Nucleus accumbens (tissue), 56 donors: ENCODE measurements at places on chromosomes 2 and 18.

DNA sequence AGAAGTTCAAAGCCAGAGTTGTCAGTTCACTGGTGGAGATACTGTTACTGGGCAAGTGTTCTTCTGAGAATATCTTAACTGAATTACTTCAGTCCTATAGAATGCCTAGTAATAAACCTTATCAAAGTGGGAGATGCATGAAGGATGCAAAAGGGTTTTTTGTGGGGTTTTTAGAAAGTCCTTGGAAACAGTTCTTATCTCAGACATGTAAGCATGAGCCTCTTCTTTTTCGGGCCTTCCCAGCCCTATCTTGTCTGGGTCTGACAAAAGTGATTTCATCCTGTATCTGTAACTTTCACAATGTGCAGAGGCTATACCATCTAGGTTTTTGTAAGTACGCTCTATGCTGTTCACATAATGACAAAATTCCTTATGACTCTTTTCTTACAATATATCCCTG, 255.5 kb downstream of the MYO3B start:
- no peak for DNase-seq

GRCh38 chr18:2917259-2918047, 70.6 kb downstream of the EMILIN2 start:
- DNase-seq = no peak

DNA sequence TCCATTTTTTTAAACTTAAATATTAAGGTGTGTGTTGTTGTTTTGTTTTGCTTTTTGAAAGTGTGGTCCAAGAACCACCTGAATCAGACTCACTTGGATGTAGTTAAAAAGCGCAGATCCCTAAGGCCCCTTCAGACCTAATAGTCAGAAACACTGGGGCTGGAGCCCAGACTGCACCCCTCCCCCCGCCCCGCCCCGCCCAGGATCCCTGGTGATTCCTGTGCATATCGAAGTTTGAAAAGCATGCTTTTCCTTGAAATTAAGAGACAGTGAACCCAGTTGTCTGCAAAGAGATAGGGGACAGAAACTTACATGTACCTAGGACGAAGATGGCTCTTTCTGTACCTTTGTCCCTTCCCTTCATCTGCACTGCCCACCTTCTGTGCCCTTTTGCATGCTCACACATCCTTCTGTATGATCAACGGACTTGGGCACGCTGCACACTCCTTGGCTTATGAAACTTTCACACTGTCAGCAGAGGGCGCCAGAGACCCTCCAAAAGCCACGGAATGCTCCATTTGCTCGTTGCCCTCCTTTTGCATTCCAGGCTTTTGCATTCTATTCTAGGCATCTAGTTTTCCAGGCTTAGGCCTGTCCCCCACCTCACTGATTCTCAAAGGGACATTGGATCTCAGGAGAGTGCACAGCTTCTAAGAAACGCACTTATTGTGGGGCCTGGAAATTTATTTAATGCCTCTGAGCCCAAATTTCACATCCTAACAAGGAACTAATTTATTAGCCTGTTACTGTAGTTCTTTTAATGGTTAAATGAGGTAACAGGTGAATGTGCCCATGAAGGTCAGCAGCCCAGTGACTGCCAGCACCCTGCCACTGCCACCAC, 32.8 kb upstream of the SLC14A1 start:
- peak; percentile 74 for DNase-seq

DNA sequence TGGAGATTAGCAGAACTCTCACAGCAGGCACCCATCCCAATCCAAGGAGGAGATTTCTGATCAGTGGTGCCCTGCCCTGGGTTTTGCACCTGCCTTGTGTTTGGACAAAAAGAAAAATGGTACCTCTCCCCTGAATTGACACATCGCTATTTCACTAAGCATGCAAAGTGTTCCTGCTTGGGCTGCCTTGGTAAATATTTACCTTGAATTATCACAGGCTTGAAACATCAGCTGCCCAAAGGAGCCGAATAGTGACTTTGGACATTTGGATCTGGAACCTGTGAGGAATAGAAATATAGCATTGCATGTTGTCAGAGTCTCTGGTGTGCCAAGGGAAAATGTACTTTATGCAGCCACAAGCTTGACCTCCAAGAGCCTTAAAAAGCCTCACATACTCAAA, 926.4 kb upstream of the FANCL start:
- no peak for DNase-seq

- DNase-seq = no peak
These were observed 11.5 kb upstream of the IL1A start for GRCh38 chr2:112795774-112796173.

GRCh38 chr18:37586656-37587225, 21.1 kb upstream of the CELF4 start:
- no peak for DNase-seq

DNA sequence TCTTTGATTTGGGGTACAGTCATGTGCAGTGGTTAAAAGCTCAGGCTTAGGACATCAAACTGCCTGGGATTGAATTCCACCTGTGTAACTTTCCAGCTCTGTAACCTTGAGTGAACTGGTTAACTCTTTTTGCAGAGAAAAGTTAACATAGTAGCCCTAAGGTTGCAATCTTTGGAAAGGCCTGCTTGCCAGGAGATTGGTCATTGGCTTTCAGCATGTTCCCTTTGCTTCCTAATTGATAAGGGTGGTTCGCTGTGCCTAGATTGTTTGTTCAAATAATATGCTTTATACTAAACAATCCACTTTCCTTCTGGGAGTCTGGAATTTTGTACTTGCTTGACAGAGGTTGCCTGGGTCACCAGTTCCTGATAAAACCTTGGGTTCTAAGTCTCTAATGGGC, 86.8 kb downstream of the PIK3C3 start:
- DNase-seq = no peak

- DNase-seq = no peak
These were observed 49.2 kb downstream of the PLB1 start for GRCh38 chr2:28544922-28545589.

DNA sequence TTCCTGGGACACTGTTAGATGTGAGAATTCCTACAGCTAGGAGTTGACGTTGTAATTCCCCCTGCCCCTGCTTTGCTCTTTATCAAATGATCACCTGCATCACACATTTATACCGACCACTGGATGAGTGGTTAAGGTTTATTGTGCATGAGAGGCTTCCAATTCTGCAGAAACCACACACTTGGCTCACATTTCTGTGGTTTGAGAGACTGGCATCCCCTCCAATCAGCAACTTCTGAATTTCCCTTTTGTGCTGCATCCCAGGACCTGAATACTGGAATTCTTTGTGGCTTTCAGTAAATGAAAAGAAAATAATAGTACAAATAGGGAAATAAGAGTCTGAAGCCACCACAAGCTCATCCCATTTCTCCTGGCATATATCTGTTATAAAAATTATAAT, 628.7 kb upstream of the PIK3C3 start:
- no peak for DNase-seq

- DNase-seq = no peak
These were observed 70.0 kb downstream of the MTX2 start for GRCh38 chr2:176339208-176339607.

- DNase-seq = no peak
These were observed 321.5 kb downstream of the SATB2 start for GRCh38 chr2:199136242-199136641.

- no peak for DNase-seq
These were observed 60.0 kb upstream of the RPE start for GRCh38 chr2:209942426-209942825.

DNA sequence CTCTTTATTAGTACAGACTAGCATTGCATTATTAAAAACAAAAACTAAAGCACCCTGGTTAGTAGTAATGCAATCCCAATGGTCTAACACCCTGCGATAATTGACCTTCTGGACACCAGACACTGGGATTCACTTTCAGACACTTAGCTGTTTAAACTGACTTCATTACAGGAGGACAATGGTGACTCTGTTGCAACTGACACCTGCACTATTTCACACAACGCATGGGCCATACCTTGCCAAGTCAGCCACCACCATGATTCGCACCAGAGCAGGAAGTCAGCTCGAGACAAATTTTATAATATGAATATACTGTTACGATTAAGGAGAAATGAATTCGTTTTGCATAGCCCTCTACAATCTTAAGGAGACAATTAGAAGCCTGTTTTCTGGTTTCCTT, 150.7 kb downstream of the MEIS1 start:
- DNase-seq = no peak
